Nucleus accumbens (tissue), 56 donors: ENCODE measurements at places on chromosomes 3 and 15.

- DNase-seq = no peak
These were observed 91.0 kb downstream of the TPRG1 start for GRCh38 chr3:189262746-189263145.

GRCh38 chr15:70778258-70779076 lies 15.1 kb upstream of the UACA start:
- DNase-seq = no peak

GRCh38 chr3:49276475-49277382 lies at the start of gene C3orf62:
Gene C3orf62, minus strand, starts transcription at chr3:49277232. Its CDS starts 360 bp downstream, at chr3:49276872.
- peak; percentile 81 for DNase-seq

DNA sequence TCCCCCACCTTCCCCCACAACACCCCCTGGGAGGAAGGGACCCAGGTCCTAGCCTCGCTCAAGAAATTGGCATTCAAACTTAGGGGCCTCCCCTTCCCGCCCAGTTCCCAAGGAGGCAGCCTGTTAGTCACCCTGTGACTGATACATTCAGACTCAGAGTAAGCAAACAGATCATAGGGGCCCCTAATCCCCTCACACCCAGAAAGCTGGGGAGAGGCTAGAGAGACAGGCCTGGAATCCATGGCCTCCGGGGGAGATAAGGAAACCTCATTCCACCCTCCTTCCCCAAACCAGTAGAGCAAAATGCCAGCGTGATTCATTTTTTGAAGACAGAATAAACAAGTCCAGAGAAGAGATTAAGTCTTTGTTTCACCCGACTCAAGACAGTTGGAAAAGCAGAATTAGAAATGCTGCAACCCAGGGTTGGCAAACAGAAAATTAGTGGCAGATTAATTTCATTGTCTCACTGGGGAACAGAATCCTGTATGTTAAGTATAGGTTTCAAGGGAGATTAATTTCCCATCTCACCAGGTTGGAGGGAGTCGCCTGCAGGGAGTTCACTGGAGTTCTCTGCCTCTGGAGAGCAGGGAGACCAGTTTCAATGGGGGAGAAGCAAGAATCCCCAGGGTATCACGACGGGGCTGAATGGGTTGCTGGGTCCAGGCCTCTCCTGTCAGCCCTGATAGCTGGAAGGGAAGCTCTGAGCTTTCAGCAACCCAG lies 268.3 kb downstream of the UACA start:
- no peak for DNase-seq

GRCh38 chr3:25400587-25400986 lies 27.5 kb upstream of the RARB start:
- DNase-seq = no peak
